RWPE2 (cell line): ENCODE measurements at places on chromosomes 4 and X.

GRCh38 chrX:93868289-93868965 is 194.4 kb downstream of the FAM133A start:
- no peak for DNase-seq

GRCh38 chrX:71096760-71097032 is 1.0 kb downstream of the FOXO4 start:
- no peak for DNase-seq

GRCh38 chrX:16573781-16574180 is 76.2 kb upstream of the S100G start:
- DNase-seq, result no peak

GRCh38 chrX:82945332-82945731 is 562.8 kb upstream of the POU3F4 start:
- no peak for DNase-seq

DNA sequence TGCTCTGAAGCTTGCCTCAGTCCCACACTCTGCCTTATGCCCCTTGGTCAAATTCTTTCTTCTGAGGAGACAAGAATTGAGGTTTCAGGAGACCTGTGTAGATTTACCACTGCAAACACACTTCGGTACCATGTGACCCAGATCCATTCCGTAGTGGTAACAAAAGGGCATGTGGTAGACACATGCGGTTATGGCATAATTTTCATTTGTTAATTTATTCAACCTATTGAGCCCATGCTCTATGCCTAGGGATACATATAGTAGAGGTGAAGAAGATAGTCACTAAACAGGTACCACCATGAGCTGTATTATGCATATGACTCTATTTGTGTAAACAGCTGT is 190.9 kb downstream of the NDST4 start:
- no peak for DNase-seq

DNA sequence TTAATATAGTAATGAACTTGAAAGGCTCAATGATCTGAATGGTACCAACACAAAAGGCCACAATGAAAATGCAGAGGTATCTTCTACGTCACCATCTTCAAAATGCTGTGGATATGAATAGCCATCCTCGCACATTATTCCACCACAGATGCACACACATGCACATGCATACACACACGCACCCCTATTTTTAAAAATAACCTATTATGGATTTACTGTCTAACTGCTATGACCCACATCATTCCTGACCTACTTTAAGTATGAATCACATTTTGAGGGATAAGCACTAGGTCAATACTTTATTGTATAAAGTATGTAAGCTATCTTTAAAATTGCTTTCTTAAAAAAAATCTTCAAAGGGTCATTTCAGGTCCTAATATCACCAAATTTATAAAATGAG is 24.4 kb upstream of the CORIN start:
- no peak for DNase-seq
